ENCODE measurements at places on chromosomes 2 and 18.

DNA sequence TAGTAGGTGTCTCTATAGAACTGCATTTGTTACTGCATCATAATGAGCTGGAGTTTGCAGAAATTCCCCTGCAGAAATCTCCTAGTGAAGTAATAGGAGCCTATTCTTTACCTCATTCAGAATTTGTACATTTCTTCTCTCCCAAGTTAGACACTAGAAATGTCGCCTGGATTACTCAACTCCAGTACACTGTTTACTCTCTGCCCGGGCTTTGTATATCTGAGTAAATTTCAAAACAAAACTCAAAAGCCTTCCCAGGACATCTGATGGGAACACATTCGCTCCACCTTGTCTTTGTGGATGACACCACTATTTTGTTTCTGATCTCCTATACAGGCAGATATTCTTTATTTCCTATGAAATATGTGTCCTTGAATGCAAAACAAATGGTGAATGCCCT, 76.8 kb downstream of the POU3F3 start:
- DNase-seq, result no peak

- no peak for DNase-seq
Measured at GRCh38 chr2:42359304-42359964, 1.6 kb downstream of the COX7A2L start.

DNA sequence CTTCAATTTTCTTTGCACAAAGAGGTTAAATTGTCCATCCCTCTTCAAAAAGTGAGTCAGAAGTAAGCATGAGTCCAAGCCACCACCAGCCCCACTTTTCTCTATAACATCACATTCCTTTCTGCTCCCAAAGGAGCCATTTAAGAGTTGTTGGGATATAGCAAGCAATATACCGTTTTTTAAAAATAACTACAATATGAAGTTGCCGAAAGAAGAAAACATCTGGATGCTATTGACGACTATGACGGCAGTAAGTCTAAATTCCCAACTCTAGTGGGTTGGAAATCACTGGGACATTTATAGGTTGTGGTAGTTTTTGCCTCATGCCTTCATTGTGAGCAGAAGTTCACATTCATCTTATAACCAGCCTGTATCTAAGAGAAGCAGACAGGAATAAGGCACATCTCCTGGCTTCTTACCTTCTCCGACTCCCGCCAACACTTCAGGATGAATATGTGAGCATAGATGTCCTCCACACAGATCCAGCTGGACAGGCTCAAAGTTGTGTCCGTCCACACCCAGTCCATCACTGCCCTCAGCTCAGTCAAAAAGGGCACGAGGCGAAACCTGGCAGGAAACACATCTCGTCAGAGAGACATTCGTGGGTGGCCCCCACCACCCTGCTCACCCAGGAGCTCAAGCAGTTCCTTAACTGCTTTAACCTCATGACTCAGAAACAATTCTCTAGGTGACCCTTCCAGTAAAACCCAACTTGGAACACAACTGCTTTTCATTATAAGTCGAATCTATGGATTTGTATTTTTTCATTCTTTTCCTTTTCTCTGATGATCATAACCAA, 163.6 kb downstream of the NAPG start:
- no peak for DNase-seq

GRCh38 chr2:112183327-112184025, 45.3 kb downstream of the FBLN7 start:
- no peak for DNase-seq

DNA sequence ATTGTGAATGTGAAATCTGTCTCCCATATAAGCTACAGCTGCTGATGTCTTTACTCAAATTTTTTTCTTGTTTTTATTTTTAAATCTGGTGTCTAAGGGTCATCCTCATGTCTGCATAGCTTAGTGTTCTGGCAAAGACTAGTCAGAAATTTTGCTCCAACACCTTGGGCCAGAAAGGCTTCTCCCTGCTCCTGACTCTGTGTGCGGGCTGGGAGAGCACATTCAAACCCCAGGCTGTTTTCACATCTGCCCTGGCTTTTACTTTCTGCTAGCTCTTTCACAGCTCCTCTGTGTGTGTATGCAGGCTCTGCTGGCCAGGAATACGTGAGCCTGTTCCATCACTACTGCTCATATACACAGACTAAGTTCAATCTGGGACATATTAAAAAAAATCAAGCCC, 102.9 kb upstream of the RIOK3 start:
- no peak for DNase-seq

DNA sequence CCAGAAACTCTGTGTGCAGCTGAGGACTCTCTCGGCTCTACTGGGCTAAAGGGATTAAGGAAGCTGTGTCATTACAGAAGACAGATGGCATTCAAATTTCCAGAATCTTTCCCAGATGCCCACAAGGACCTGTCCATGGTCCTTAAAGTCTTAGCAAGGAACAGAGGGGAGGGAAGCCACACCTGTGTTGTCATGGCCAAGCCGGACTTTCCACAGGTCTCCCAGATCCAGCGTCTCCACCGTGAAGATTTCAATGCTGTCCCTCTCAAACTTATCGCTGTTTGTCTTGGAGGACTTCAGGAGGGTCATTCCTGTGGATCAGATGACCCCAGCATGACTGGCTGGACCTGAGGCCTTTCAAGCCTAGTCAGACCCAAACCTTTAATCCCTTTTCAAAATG, 114.5 kb downstream of the LOXHD1 start:
- DNase-seq, result no peak

DNA sequence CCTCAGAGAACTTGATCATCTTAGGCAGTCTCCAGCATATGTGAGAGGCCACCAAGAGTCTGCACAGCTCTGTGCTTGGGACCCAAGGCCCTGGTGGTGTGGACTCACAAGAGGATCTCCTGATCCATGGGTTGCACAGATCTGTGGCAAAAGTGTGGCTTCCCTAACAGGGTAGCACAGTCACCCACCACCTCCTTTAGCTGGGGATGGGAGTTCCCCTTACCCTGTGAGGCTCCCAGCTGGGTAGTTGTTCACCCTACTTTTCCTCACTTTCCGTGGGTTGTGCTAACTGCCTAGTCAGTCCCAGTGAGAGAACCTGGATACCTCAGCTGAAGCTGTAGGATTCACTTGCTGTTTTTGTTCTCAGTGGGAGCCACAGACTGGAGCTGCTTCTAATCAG, 123.7 kb downstream of the FTCDNL1 start:
- no peak for DNase-seq

GRCh38 chr18:68735483-68736343, 20.8 kb upstream of the TMX3 start:
- DNase-seq, result no peak

DNA sequence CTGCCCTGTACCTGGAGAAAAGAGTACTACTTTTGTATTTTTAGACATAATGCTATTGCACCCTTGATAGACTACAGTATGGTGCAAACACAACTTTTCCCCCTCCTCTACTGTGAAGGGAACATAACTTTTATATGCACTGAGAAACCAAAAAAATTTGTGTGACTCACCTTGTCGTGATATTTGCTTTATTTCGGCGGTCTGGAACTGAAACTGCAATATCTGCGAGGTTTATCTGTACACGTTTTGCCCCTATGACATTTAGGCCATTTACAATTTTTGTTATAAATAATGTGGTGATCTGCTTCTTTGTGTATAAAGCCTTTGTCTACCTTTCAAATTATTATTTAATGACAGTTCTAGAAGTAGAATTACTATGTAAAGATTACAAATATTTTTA, 34.4 kb upstream of the AAK1 start:
- DNase-seq, result no peak

DNA sequence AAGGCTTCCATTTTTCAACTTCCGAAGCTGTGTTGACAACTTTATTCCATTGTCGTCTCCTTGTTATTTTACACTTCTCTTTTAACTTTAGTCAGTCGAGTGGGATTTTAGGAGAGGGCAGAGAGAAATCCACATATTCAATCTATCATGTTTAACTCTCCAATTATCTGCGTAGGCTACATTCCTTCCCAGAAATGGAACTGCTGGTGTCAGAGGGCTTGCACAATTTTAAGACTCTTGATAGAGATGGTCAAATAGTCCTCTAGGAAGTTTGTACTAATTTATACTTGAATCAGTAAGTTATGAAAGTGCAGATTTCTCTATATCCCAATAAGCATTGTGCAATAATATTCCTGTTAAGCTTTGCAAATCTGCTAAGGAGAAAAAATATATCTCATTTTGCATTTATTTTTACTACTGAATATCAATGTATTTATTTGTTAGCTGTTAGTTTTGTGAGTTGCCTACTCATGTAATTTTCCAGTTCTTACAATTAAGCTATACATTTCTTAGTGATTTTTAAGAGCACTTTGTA, 95.6 kb downstream of the CYP26B1 start:
- DNase-seq, result no peak

GRCh38 chr2:162475661-162476060, 131.7 kb downstream of the GCA start:
- DNase-seq, result no peak

DNA sequence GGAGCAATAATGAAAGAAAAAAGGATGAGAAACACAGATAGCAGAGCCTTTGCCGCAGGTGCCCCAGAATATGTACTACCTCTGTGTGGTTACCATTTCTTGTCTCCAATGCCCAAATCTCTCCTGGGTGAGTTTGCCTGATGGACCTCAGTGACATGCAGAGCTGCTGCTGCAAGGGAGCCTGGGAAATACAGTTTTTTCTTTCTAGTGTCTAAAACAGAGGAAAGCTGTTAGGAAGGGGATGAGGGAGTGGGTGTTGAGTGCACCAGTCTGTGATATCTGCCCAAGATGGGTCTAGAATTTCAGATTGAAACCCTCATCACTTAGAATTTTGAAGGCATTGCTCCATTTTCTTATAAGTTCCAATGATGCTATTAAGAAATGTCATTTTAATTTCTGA, 9.9 kb upstream of the MBOAT2 start:
- DNase-seq, result no peak

- no peak for DNase-seq
Measured at GRCh38 chr2:219104107-219105035, 43.6 kb upstream of the IHH start.

DNA sequence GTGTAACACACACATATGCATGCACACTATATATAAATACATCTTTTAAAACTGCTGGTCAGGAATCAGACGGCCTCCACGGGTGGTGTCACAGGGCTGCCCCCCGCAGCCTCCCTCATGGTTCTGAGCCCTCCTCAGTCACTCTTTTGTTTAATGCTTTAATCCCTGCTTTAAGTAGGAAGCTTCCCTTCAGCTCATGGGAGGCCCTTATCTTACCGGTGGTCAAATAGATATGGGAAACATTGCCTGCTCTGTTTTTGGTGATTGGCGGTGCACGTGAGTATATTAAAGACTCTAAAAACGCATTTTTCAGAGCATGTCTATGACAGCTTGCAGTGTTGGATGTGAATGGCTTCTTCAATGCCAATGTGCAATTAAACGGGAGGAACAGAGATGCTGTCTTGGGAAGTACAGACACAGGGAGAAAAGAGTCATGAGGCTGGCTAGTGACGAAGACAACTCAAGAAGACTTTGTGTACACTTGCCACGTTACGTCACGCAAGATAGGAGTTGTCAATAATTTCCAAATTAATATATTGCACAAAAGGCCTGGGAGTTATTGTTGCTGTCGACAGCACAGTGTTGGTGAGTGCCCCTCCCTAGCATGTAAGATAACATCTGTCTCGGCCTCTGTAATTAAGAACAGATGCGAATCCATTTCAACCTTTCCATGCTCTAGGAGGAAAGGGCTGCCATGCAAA, 23.3 kb downstream of the GNLY start:
- DNase-seq, result no peak

DNA sequence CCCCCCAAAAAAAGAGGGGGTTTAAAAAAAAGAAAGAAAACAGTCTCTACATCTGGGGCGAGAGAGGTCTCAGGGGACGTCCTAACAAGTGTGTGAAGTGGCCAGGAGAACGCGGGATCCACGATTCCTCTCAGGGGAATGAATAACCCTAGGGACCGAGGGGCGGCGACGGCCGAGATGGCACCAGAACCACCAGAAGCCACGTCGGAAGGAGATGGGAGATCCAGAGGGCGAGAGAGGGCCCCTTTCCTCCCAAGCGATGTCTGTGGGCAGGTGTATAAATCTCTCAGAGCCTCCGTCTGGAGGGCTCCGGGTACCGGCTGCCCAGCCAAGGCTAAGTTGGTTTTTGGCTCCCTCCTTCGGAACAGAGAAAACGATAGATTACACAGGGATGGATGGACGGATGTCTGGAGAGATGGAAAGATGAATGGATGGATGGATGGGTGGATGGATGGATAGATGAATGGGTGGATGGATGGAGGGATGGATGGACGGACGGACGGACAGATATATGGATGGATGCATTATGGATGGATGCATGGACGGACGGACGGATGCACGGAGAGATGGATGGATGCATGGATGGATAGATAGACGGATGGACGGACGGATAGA, 1.7 kb downstream of the EPHA4 start:
- DNase-seq, result no peak

DNA sequence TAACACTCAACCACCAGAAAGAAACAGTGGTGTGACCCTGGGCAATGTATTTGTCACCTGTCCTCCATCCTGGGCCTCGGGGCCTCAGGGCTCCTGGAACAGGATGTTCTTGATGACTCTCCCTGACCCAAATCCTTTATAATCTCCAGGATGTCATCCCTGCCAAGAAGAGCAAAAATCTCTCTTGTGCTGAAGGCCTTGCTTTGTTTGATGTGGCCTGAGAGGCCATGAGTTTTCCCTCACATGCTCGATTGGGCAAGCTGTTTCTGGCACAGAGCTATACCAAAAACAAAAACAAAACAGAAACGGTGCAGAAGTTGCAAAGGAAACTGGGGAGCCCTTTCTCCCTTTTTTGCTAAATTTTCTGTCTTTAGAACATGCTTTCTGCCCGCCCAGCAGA, 35.7 kb upstream of the ST3GAL5 start:
- DNase-seq, result no peak

DNA sequence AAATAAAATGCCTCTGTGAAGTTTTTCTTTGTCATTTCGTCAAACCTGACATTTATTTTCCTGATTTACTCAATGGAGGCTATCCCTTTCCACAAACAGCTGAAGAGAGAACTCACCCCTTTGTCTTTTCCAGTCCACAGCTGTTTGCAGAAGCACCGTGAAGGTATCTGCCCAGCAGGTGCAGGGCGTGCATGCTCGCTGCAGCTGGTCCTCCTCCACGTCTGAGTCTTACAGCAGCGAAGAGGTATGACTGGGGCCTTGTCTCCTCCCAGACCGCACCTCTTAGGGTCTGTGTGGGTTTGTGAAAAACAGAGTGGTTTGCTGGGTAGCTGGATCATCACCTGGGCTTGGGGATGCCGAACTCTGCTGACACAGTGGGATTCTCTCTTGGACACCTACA, 9.7 kb downstream of the SPP2 start:
- no peak for DNase-seq

GRCh38 chr2:240985881-240986786, 12.3 kb upstream of the SNED1 start:
- DNase-seq, result no peak

- DNase-seq, result no peak
Measured at GRCh38 chr2:1730015-1730927, 14.0 kb downstream of the PXDN start.

DNA sequence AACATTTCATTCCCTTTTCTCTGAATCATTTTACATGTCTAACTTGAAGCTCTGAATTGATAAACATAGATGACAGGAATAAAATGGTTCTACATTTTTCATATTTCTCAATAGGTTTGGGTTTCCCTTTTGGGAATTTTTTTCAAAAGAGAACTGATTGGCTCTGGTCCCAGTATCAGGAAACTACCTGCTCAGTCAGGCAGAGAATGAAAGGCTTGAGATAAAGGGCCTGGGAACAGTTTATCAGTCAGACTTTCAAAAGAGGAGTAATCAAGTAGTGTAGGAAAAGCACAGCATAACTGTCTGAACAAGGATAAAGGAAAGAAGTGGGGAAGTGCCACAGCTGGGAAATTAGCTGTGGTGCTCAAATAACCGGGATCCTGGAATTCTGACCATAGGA, 28.3 kb upstream of the CCL20 start:
- no peak for DNase-seq

GRCh38 chr18:79515944-79516351, 120.2 kb downstream of the NFATC1 start:
- no peak for DNase-seq
